ENCODE measurements at places on chromosomes 7 and 10.
A peak's percentile ranks its signal among the peaks of the same experiment; 100 is the strongest.

DNA sequence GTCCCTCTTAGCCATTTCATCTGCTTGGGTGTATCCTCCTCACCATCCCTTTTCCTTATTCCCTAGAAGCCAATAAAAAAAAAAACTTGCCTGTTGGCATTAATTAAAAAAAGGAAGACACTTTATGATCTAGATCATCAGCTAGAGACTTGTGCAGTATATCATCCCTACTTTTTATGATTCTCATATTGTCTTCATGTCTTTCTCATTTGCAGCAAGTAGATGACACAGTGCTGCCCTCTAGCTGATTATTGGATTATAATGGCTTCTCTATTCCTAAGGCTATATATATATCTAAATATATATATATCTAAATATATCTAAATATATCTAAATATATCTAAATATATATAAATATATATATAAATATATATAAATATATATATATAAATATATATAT, 272.4 kb upstream of the LRGUK start:
- peak; percentile 77 for DNase-seq

GRCh38 chr7:29946428-29947186, 43.0 kb downstream of the SCRN1 start:
- DNase-seq, result no peak

DNA sequence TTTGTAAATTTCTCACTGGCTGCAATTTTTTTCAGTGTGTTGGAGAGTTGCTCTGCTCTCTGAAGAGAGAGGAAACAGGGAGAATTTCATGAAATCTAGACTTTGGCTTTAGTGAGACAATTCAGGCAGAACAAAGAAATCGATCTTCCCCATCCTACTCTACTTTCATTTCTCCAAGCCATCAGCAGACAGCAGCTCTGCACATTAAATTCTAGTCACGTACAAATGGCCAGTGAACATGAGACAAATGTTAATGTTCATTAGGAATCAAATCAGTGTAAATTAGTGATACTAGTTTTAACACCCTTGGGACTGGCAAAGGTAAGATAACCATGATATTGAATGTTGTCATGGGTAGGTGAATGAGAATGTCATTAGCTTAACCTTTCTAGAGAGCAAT, 140.8 kb downstream of the ANLN start:
- DNase-seq, result no peak

GRCh38 chr10:12635127-12635541, 285.8 kb downstream of the CAMK1D start:
- no peak for DNase-seq

DNA sequence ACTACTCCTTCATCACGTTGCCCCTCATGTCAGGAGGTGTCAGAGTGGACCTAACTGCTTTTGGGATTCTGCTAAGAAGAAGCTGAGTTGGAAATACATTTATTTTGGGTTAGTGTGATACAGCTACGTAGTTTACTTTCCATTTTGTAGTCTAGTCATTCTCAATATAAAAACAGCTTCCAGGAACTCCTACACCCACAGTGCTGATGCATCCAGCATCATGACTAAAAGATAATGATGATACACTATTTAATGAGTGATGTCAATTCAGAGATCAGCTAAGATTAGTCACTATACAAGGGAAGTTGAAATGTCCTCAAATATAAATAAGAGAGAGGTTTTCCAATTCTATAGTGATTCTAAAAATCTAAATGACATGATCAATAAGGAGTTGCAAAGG, 264.2 kb upstream of the SLC26A5 start:
- DNase-seq, result no peak

DNA sequence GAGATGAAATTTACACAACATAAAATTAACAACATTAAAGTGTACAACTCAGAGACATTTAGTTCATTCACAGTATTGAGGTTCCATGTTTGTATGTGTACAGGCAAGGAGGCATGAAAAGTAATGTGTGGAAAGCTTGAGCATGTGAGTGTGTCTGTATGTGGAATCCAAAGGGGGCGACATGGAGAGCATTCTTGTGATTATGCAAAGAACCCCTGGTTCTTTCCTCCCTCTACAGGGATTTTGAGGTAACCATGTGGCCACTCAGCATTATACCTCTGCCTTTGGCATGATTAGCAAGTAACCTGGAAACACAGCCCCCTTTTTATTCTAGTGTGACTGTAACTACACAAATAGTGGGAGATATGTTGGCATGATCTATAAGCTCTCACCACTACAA, 21.0 kb downstream of the OR2F1 start:
- DNase-seq, result no peak

DNA sequence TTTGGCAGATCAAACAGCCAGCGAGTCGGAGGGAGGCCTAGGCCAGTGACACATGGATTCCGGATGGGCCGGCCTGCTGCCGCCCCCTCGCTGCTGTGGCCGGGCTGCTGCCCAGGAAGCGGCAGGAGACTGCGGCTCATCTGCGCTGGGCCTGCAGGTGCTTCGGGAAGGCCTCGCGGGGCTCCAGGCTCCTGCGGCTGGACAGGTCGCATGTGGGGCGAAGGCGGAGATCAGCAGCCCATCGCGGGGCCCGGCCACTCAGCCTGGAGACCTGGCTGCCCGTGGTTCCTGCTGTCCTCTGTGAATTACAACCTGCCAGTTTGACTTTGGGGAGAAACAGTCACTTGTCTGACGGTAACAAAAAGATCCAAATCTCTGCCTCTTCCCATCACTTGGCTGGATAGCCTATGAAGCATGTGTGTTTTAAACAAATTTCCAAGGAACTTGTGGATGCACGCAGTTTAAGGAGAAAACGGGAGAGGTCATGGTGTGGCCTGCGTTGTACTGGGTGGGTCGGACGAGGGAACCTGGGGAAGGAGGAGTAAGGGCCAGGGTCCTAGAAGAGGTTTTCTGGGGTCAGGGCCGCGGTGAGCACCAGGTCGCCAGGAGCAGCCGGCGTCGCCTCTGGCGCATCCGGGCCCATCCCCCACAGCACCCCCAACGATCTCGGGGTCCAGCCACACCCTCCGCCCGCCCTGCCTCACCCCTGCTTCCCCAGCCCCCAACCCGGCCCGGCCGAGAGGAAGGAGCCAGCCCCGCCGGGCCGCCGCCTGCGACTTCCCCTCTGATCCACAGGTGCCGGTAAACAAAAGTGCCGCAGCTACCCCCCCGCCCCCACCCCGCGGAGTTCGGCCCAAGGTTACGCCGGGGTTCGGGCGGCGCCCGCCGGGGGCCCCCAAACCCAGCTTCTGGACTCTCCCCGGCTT, 1.6 kb downstream of the SPOCK2 start:
- DNase-seq, result no peak

- no peak for DNase-seq
These were observed 3.3 kb downstream of the TSGA13 start for GRCh38 chr7:130683026-130683425.

DNA sequence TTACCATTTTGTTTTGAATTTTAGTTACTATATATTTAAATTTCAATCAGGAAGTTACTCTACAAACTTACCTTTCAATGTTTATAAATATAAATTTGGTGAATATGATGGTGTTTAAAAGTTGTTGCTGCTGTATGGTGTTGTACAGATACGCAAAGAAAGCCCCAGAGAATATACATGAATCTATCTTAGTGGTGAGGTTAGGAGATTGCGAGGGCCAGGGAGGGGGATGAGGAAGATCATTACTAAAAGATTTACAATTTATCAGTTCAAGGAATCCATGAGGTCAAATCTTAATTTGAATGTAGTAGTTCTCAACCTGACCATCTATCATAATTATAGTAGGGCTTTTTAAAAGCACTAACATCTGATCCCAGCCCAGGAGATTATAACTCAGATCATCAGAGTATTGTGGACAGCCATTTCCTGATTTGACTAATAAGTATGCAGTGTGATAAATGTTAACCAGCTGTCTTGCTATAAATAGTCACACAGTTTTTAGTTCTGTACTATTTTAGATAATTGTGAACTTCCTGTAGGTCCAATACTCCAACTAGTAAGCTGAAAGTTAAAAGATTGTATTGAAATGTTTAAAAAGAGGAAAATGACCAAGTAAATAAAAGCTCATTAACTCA, 23.6 kb downstream of the FAM3C start:
- no peak for DNase-seq

GRCh38 chr7:50954716-50955115, 172.0 kb upstream of the GRB10 start:
- DNase-seq, result no peak

DNA sequence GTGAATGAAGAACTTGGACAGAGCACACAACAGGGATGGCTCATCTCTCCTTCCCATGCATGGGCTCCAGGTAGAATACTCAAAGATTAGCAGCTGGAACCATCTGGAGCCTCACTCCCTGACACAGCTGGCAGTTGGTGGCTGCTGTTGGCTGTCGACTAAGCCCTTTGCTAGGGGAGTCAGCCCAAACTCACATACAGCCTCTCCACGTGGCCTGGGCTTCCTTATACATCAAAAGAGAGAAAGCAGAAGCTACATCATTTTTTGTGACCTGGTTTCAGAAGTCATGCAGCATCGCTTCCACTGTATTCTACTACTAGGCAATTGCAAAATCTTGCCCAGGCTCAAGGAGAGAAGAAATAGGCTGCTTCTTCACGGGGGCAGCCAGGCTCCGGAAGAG, 24.4 kb downstream of the ASNS start:
- DNase-seq, result no peak

GRCh38 chr10:80670774-80671173, 133.1 kb downstream of the SH2D4B start:
- DNase-seq, result no peak

DNA sequence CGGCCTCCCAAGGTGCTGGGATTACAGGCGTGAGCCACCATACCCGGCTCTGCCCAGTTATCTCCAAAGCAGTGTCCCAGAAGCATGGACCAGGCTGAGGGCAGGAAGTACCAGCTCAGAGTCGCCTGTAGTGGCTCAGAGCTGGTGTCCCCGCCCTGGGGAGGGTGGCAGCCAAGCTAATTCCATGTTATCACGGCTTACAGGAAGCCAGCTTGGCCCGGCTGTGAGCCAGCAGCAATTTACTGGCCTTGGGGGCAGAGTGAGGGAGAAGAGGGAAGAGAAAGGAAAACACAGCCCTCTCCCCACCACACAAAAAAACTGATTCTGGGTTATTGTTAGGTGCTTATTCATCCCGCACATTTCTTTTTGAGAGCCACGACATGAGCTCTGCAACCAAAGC, 88.1 kb downstream of the HIP1 start:
- DNase-seq, result no peak

- no peak for DNase-seq
These were observed 94.9 kb upstream of the PRSS1 start for GRCh38 chr7:142654398-142654797.

DNA sequence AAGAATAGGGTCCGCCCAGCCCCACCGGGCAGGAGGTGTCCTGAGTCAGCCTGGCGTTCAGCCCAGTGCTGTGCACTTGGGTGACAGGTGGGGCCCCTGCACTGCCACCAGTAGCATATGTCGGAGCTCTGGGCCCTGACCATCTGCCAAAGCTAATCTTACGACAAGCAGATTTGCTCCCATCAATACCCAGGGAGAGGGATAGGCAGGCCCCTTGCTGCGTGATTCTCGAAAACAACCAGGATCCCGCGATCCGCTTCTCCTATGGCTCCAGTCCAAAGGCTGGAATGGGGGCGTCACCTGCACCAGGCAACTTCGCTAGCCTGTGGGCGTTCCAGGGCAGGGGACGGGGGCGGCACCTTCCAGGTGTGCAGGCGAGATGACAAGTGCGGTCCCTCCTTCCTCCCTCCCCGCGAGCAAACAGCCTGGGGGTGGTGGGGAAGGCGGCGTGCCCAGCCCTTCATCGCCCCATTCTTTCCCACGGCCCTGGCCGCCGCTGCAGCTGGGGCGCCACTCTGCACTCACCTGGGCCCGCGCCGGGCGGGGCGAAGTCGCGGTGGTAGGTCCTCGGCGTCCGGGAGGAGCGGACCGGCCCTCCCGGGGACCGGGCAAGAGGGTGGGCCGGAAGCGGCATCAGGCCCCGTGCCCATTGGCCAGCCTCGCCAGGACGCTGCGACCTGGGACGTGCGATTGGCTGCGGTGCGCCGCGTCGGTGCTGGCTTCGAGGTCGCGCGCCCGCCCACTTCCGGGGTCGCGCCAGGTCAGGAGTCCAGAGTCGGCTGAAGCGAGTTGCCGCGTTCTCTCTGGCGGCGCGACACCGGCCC, at the start of gene TECPR1:
Gene TECPR1, minus strand, starts transcription at position 632 of the 824 bp plus-strand sequence. CDS start 6,086 bp downstream, outside the sequence.
- peak; percentile 45 for DNase-seq

- no peak for DNase-seq
These were observed 6.2 kb downstream of the PYROXD2 start for GRCh38 chr10:98408799-98409198.

- no peak for DNase-seq
These were observed 1.7 kb downstream of the CCSER2 start for GRCh38 chr10:84329986-84330651.

- no peak for DNase-seq
These were observed 40.3 kb upstream of the PSMG3 start for GRCh38 chr7:1610013-1610677.

- DNase-seq, result no peak
These were observed 255.4 kb downstream of the TYW1 start for GRCh38 chr7:67251986-67252558.

- DNase-seq, result no peak
These were observed 33.4 kb upstream of the SH2D4B start for GRCh38 chr10:80504158-80504811.

- DNase-seq, result no peak
These were observed 278.8 kb downstream of the CAMK1D start for GRCh38 chr10:12628153-12628552.

GRCh38 chr10:47311193-47311931, 10.9 kb upstream of the GDF2 start:
- DNase-seq, result no peak

DNA sequence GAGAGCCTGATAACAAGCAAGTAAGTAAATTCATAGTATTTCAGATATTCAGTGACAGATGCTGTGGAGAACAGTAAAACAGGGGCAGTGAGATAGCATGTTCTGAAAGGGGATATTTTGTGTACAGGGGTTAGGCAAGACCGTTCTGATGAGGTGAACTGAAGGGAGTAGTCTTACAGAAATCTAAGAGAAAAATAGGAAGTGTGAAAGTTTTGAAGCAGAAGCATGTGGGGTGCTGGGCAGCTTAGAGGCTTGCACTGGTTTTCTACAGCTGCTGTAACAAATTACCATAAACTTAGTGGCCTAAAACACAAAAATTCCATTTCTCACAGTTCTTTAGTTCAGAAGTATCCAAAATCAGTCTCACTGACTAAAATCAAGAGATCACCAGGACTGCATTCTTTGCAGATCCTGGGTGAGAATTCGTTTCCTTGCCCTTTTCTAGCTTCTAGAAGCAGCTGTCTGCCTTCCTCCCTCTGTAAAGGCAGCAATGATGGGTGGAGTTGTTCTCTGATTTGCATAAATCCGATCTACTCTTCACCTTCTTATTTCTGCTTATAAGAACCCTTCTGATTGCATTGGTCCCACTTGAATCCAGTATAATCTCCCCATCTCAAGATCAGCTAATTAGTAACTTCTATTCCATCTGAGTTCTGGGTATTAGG, 7.5 kb upstream of the KLF14 start:
- no peak for DNase-seq

DNA sequence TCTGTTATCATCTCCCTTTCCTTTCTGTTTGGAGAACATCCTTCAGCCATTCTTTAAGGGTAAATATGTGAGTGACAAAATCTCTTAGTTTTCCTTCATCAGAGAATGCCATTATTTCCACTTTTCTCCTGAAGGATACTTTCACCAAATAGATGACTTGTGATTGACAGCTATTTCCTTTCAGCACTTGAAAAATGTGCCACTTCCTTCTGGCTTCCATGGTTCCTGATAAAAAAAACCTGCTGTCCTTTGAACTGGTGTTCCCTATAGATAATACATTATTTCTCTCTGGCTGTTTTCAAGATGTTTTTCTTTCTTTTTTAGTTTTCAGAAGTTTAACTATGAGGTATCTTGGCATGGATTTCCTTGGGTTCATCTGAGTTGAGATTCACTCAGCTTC, 79.7 kb downstream of the TBXAS1 start:
- no peak for DNase-seq

All from NCI-H187 treated with DMSO at 0.1 percent for 48 hours (cell line).